ENCODE measurements at places on chromosomes 1 and 21.

GRCh38 chr1:100622037-100622436 lies 84.1 kb downstream of the GPR88 start:
- peak; percentile 31 for DNase-seq

- DNase-seq: peak; percentile 41
Observed at GRCh38 chr1:31549809-31550620, 26.3 kb upstream of the TINAGL1 start.

DNA sequence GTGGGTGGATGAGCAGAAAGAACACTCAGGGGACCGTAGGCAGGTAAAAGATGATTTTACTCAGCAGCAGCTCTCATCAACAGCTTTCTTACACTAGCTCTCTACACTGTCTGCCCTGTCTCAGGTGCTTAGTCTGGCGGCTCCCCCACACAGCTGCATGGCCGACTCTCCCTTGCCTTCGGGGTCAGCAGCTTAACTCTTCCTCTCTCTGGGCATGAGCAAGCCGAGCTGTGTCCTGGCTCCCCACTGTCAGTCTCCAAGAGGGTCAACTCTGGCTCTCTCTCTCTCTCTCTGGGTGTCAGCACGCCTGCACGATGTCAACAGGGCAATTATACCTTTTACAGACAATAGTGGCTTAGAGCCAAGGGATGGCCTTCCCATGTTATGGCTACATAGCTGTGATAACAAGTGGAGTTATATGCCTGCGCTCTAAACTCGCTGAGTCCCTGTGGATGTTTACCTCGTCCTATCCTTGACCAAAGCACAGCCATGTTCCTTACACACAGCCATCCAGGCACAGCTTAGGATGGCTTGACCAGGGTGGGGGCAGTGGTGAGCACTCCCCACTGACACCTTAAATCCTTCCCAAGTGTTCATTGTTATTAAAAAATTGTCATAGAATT lies 3.1 kb upstream of the BCL10 start:
- DNase-seq: no peak

GRCh38 chr1:239527051-239527693 lies 140.8 kb downstream of the CHRM3 start:
- DNase-seq: no peak

GRCh38 chr1:173249349-173249748 lies 42.2 kb upstream of the TNFSF4 start:
- DNase-seq: peak; percentile 40

DNA sequence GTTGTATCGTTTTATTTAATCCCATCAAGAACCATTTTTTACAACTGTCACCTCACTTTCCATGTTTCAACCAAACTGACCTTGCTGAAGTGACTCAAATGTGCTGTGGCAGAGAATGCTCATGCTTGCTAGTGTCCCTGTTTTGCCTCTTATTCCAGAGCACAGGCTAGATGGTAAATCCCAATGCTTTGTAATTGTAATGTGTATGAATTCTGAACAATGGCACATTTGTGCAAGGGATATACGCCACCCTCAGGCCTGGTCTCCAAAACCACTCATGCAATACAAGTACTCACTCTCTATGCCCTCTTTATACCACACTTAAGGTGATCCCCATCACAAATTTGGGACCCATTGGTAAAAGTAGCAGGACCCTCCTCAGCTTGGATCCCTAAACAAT lies 313.6 kb downstream of the HHIPL2 start:
- DNase-seq: no peak
